ENCODE measurements at places on chromosomes 7 and 10. TPM values are rescaled to one million over a fixed set of nuclear protein-coding genes. Genes with fewer than 3 reads are reported as not detected.

The SCART1 gene
- 2.2 TPM for total RNA-seq

GRCh38 chr10:3473271-3473670 is 300.7 kb upstream of the PITRM1 start:
- DNase-seq = peak; percentile 79

- no peak for DNase-seq
These were observed 46.4 kb downstream of the MYPN start for GRCh38 chr10:68155615-68156210.

DNA sequence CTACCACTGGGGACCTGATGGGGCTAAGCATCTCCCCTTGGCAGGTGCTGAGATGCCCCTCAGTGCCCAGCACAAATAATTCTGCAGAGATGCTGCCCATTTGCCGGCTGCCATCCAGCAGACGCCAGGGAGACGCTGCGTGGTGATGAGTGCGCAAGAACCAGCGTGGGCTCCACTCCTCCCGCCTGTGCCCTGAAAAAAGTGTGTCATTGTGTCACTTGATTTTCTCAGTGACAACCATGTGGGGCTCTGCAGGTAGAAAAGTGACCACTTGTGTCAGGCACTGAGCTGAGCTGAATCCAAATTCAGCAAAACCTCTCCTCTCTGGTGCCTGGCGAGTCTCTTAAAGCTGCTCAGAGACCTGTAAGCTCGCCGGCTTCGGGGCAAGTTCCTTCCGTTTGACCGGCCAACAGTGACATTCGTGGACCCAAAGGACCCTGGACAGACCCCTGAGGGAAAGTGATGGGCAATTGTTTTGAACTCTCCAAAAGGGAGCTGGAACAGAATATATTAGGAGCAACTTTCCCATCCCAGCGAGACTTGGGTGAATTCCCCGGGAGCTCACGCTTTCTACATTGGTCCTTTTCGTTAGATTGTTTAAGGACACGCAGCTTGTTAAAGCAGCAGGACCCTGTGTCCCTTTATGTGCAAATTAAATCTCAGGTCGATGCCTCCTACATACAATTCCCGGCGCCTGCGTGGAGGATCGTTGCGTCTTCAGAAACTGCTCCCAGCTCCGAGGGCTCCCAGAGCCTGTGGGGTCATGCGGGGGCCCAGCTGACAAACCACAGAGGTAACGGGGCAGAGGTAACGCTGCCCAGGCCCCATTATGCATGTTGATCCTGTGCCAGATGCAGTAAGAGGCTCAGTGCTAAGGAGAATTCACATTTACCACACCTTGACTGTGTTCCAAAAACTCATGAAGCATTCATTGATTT is 332.7 kb downstream of the ADARB2 start:
- DNase-seq = no peak

DNA sequence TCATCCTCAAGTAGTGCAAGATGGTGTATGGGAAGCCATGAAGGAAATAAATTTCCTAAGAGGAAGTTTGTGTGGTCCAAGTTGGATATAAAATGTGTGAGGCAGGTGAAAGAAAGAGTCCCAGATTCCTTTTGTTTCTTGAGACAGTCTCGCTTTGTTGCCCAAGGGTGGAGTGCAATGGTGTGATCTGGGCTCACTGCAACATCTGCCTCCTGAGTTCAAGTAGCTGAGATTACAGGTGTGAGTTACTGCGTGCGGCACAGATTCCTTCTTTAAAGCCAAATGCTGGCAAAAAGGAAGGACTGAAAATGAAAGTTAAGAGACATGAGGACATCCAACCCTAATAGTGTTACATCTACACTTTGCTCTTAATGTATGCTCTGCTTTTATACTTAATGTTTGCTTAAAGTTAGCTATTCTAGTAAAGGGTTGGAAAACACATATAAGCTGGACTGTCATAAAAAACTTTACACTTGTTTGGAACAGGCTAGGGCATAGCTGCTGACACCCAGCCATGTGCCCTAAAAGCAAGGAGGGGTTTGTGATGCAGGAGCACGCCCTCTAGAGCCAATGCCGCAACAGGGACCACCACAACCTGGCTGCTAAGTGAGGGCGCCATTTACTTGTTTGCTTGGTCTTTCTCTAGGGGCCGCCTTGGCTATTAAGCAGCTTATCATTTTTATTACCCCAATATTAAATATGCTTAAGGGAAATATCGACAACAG is 34.5 kb downstream of the CLEC2L start:
- no peak for DNase-seq

DNA sequence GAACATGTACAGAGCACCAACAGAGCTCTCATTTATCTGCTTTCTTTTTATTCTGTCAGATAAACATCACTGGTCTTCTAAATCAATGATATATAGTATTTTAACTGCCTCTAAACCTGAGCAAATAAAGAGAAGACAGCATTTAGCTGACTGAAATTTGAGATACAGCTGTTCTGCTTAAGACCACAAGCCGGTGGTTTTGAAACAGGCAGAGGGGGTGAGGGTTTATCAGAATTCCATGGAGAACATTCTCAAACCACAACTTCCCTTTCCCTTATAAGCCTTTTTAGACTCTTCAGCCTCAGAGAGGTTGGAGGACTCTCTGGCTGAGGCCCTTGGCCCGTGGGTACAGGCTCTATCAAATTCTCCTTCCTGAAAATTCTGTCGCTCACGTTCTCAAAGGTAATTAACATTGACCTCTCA is 87.4 kb upstream of the RSU1 start:
- DNase-seq = no peak

The RBP4 gene
- 1.5 TPM for total RNA-seq

DNA sequence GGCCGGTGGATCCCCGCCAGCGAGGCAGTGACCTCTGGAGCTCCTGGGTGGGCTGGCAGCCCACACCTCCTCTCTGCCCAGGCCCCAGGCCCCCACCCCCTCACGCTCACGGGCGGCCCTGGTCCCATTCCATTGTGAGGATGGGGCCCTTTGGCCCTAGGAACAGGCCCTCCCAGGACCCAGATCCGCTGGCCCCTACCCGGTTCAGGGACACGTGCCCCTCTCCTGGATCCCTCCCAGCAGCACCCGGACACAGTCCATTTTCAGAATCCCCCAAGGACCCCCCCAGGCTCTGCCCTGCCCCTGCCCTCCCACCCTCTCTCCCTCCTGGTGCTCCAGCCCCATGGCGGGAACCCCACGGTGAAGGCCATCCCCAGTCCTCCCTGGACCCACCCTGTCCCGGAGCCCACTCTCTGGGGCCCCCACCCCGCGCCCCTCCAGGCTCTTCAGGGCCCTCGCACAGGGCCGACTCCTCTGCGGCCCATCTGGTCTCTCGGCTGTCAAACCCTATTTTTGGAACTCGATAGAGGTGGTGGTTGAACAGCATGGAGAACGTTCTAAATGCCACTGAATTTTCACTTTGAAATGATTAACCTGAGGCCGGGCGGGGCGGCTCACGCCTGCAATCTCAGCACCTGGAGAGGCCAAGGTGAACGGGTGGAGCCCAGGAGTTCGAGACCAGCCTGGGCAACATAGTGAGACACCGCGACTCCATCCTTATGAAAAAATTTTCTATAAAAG is 8.1 kb downstream of the ADAP1 start:
- DNase-seq = peak; percentile 84

GRCh38 chr10:61897671-61898434 is 3.6 kb upstream of the ARID5B start:
- peak; percentile 43 for DNase-seq

DNA sequence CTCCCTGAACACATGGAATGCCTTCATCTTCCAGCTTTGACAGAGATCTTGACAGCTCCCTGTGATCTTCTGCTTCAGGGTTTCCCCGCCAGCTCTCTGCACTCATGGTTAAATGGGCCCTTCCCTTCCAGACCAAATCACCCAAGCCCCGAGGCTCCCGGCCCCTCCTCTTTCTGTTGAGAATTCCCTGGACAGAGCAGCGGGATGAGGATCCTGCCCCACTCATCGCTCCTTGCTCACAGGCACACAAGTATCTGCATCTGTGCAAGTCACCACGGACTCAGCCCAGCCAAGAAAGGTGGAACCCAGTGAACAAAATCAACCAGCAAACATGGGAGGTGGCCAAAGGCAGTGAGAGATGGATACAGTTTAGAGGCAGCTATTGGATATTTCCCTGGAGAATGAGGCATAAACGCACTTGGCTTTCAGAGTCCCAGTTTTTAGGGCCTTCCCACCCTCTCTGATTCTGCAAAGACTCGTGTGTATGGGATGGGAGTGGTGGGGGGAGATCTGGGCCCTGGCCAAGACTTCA is 37.7 kb upstream of the CXCL12 start:
- DNase-seq = no peak

DNA sequence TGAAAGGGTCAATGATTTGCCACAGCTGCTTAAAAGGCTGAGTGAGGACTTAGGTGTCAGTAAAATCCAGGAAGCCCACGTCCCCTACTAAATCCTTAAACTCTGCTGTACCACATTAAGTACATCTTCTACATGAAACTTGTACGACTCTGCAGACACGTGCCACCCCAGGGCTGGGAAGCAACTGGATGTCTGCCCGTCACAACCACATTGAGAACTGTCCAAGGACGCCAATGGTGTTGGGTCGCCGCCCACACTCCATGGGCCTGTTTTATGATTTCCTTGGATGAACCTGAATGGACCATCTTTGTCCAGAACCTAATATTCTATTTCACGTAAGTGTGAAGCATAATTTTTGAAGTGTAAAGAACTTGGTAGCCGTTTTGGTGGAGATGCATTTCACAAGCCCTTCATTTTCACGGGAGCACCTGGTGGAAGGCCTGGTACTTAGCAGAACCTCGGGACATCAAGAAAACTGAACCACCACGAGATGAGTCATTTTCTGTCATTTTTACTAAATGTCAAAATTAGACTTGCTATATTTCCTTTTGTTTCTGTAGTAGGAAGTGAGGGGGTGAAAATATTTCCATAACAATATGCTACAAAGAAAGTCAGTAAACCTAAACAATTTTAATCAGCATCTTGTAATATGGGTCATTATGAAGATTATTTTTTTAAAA is 134.9 kb downstream of the SFMBT2 start:
- DNase-seq = no peak

The SPAM1 gene
- total RNA-seq = not detected

The FKBP6 gene
- not detected for total RNA-seq

The SEMA3A gene
- 24.3 TPM for total RNA-seq

DNA sequence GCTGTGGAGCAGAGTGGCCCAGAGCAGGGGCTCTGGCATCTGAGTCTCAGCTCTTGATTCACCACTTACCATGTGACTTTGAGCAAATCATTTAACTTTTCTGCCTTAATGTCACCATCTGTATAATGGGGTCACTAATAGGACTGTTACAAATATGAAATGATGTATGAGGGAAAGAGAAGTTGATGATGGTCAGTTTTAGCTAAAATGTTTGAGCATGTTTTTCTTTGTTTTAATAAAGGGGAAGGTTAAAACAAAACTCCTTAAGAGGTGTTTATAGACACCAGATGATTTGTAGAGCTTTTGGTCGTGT is 81.0 kb downstream of the CCNY start:
- DNase-seq = no peak

DNA sequence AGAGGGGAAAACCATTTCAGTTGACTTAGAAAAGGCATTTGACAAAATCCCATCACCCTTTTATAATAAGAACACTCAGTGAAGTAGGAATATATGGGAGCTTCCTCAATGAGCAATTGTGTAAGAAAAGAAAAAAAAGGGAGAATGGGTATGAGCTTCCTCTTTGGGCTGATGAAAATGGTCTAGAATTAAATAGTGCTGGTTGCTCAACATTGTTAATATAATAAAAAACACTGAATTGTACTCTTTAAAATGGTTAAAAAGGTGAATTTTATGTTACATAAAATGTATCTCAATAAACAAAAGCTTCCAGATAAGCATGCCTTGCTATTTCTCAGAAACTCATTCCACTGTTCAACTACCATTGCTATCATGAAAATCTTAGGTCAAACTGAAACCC is 40.6 kb downstream of the LRRC17 start:
- no peak for DNase-seq

DNA sequence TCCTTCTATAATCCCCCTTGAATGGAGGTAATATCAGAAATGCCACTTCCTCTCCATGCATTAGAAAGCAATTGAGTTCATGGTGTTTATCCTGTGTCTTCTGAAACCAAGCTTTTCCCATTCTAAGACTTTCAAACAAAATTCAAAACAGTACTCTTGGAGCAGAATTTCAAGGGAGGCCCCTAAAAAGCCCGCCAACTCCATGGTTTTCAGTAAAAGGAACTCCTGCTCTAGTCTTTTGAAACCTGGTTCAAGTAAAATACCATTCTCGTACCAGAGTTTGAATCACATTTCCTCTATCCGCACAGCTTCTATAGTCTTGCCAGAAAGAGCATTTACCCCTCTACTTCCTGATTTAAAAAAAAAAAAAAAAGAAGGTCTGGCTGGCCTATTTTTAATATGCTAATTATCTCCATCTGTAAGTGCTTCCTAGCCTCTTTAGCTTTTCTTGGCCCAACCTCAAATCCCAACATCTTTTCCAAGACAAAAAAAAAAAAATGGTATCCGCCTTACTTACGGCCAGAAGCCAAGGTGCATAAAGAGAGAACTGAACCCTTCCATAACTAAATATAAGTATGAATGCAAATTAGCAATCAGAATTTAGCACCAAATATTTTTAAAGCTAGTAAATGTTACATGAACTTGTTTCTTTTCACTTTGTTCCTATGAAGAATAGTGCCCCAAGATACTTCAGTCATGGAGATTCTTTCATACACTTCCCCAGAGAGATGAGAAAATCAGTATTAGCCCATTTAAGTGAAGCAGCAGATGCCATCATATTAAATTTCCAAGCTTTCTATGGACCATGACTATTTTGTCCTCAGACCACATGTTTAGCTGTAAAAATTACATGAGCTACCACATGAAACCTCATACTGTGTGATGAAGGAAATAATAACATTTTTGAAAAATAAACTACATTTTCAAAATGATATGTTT is 199.9 kb upstream of the FAM3C start:
- DNase-seq = no peak

GRCh38 chr7:8121243-8121642 is 140.7 kb downstream of the ICA1 start:
- DNase-seq = no peak

The GIMAP5 gene
- not detected for total RNA-seq

- DNase-seq = no peak
These were observed 359.5 kb upstream of the NPSR1 start for GRCh38 chr7:34298492-34299013.

DNA sequence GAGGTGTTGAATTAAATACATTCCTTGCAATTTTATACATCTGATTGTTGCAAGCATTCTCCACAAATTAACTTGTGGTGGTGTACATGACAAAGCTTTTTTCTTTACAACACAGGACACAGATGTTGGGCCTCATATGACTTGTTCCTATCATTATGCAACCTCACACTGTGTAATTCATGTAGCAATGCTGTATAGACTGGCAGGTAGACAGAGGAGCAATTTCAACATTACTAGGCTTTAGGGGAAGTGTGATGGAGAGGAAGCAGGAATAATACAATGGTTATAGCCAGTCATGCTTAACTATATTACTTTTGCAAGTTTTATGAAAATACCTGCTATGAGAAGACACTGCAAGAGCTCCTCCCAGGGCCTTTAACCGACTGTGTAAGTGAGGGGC is 832.1 kb downstream of the CNTNAP2 start:
- DNase-seq = no peak

- DNase-seq = no peak
These were observed 14.4 kb downstream of the SPOCK2 start for GRCh38 chr10:72073708-72074573.

GRCh38 chr7:88314061-88314491 is 7.4 kb upstream of the STEAP4 start:
- no peak for DNase-seq
